CD4-positive, alpha-beta T cell treated with Interleukin-21 for 1 hour (primary cell): ENCODE measurements at places on chromosomes 7 and 10.
A peak's percentile ranks its signal among the peaks of the same experiment; 100 is the strongest.

- no peak for DNase-seq
Measured at GRCh38 chr7:141158561-141158960, 84.7 kb downstream of the TMEM178B start.

DNA sequence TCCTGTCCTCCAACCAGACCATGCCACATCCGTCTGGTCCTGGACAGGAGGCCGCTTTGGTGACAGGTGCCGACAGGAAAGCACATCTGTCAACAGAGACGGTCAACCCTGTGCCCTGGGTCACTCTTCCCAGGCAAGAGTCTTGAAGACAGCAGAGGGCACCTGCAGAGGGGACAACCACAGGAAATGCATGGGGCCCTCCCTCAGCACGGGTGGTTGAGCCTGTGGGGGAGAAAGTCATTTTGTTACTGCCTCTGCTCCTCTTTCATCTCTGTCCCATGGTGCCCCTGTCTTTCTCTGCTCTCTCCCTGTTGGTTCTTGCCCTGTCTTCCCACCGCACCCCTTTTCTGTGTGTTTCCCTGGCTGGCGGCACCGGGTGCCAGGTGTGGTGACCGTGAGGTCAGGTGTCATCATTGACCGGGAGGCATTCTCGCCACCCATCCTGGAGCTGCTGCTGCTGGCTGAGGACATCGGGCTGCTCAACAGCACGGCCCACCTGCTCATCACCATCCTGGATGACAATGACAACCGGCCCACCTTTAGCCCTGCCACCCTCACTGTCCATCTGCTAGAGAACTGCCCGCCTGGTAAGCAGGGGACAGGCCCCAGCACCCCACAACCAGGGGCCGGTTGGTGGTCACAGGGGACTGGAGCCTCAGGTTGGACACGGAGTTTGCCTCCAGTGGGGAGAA lies 17.6 kb upstream of the VSIR start:
- no peak for DNase-seq

DNA sequence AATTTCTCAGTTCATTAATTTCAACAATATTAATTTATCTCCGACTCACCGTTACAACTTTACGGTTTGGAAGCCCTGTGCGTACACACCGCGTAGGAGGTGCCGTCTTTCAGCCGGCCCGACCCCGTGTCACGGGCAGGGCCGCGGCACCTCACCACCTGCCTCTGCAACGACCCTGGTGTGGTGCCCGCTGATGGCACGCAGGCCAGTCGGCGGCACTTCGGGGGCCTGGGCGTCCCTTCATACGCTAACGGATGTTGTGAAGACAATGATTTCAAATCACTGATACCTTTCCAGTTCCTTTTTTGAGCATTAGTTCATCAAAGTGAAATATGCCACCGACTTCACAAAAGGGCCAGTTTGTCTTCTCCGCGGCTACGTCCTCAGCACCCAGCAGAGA lies 125.3 kb downstream of the EBF3 start:
- no peak for DNase-seq

DNA sequence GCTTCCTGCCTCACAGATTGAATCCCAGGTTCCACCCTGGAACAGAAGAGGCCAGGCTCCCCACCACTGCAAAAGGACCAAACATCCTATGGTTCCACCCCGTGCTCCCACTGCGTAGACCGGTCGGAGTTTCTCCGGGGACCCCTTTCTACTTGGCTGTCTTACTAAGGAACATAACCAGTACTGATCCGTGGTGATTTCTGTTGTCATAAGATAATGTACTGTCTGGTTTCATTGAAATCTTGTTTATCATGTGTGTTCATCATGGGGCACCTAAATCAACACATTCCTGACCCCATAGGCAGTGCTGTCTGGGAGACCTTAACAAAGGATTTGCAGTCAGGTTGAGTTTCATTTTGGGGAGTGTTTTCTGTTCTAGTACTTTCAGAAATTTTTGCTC lies 104.5 kb downstream of the CHN2 start:
- no peak for DNase-seq

- no peak for DNase-seq
Measured at GRCh38 chr10:111030042-111030750, 46.6 kb upstream of the ADRA2A start.

GRCh38 chr10:110203500-110204455 lies 3.6 kb upstream of the MXI1 start:
- DNase-seq, result no peak

DNA sequence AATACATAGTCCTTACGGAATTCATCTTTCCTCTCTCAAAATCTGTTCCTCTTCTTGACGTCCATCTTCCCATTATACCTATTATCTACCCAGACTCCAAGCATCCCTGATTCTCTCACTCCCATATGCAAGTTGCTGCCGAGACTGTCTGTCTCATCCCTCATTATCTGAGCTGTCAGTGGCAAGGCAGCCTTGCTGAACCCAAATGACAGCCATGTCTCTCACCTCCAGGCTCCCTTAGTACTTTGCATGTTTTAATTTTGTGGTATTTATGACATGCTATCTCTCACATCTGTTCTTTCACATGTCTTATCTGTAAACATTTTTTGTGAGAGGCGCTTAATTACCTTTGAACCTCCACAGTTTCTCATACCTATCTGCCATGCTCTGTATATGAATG lies 54.4 kb upstream of the IFRD1 start:
- DNase-seq, result no peak

DNA sequence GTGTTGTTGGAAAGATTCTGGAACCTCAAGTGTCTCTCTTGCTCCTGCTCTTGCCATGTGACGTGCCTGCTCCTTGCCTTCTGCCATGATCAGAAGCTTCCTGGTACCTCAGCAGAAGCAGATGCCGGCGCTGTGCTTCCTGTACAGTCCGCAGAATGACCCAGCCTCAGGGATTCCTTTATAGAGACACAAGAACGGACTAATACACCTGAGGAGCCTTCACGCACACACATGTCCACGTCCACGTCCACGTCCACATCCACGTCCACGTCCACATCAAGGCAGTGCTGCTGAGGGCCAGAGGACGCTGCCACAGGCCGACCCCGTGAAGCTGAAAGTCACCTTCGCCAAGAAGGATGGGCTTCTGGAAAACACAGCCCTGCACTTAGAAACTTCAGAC lies 190.1 kb downstream of the MAD1L1 start:
- DNase-seq, result no peak

- no peak for DNase-seq
Measured at GRCh38 chr7:153943457-153943856, 108.7 kb upstream of the DPP6 start.

DNA sequence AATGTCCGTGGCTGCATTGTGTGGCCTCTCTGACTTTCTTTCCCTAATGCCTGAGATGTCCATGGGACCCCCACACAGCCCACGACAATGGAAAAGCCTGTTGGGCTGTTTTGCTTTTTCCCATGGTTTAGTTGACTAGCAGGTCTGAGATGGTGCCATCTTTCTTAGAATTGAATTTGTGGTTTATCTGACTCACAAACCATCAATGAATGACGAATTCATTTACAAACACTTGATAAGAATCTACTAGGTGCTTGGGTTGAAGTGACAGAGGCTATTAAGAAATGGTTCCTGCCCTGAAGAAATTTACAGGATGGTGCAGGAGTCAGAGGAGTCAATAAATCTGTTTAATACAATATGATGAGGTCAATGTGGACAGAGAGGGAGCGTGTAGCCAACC lies 75.4 kb downstream of the OTUD1 start:
- no peak for DNase-seq

- DNase-seq, result no peak
Measured at GRCh38 chr7:155889636-155890511, 77.6 kb upstream of the SHH start.

DNA sequence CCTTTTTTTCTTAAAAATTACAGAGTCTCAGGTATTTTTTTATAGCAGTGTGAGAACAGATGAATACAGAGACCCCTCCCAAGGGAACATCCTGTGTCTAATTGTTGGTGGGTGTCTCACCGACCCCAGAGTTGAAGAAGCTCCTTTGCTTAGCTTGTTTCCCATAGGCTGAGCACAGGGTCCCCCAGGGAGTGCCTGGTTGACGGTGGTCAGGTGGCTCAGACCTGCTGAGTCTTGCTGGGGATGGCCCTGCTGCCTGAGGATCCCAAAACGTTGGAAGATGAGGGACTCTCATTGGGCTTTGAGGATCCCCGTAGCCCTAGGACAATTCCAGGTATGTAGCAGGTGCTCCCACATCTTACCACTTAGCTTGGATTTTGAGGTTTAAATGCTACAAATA lies 19.5 kb downstream of the SCART1 start:
- no peak for DNase-seq

- no peak for DNase-seq
Measured at GRCh38 chr7:31938650-31939049, 131.6 kb downstream of the PDE1C start.

GRCh38 chr7:143391462-143392404 lies 10.6 kb downstream of the ZYX start:
- DNase-seq, result no peak

DNA sequence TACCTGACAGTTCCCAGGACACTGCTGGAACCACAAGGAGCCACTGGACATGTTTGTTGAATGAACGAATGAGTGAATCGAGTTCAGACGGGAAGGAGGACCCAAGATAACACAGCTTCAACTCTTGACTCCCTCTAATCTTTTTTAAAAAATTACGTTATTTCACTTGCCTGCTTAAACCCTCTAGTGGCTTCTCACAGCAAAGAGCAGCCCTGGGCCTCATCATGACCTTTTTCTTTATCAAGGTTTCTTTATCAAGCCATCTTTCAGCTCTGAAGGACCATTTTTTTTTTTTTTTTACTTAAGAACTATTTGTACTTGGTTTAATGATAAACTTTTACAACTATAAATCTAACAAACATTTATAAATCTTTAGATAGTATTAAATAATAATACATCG lies 110.6 kb downstream of the TAX1BP1 start:
- no peak for DNase-seq

- no peak for DNase-seq
Measured at GRCh38 chr10:9195385-9195784, 1140.9 kb downstream of the GATA3 start.

GRCh38 chr7:124179641-124180040 lies 146.8 kb upstream of the TMEM229A start:
- DNase-seq, result no peak

- DNase-seq, result peak; percentile 8
Measured at GRCh38 chr10:119705434-119705831, 20.4 kb upstream of the INPP5F start.

DNA sequence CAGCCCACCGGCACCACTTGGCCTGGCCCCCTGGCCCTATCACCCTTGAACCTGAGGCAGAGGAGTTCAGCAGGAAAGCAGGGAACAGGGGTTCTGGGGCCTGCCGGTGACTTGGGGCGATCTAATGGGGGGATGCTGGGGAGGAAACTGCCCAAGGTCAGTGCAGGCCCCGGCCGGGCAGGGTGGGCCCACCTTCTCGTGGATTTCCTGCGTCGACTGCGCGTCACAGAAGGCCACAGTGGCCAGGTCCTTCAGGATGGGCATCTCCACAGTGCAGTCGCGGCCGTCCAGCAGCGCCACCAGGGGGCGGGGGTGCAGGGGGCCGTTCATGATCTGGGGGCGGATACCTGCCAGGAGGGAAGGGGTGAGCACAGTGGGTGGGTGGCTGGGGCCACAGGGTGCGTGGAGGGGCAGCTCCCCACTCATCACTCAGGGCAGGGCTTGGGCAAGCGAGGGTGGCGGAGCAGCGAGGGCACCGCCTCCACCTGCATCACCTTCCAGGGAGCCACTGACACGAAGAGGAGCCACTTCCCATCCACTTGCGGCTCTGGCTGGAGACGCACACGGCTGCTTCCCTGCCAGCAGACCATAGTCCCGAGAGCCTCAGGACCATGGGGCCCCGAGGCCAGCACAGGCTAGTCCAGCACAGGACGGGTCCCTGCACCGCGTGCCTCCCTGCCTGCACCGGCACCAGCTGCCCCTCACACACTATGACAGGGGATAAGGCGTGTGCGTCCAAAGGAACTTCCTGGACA lies 61.4 kb downstream of the ZRANB1 start:
- DNase-seq, result no peak

GRCh38 chr10:50347394-50347802 lies 96.1 kb upstream of the ASAH2 start:
- no peak for DNase-seq

DNA sequence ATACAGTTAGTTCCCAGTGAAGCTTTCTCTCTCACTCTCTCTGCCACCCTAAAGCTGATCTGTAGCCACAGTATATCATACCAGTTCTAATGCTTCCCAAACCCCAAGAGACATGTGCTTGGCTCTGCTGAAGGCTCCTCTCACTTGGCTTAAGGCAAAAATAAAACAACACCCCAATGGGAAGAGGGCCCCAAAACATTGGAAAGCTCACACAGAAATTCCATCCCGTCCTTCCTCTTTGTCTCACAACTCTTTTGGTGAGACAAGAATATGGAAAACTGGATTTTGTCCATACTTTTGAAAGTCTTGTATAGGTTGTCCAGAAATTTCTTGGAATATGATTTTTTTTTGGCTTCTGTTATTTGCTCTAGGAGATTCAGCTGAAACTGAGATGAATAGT lies 56.1 kb upstream of the WNT16 start:
- DNase-seq, result no peak

DNA sequence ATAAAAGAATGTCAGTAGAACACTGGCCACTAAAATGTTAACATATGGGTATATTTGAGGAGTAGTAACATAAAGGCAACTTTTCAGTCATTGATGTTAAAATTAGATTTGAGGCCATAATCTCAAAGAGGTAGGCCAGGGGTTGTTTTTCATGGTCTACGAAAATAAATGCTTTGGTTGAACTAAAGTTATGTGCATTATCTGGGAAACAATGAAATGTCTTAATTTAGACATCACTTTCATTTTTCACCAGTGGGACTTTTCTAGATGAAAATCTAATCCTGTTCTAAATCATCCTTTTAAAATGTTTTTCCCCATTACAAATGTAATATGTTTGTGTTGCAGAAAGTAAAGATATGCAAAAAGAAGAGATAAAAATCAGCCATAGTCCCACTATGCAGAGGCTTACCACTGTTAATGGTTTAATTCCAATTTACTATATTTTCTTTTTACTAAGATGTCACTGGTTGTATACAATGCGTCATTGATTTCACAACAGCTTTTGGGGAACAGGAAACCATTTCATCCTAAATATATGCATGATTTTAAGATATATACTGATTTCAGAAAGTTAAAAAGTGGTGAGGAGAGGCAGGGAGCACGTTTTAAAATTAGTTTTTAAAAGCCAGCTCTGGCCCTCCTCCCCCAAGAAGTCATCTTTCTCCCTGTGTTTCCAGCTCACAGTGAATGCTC lies 64.3 kb downstream of the ARID5B start:
- DNase-seq, result no peak

- no peak for DNase-seq
Measured at GRCh38 chr7:21364801-21365271, 63.0 kb upstream of the SP4 start.

GRCh38 chr7:70218006-70218405 lies 619.7 kb downstream of the AUTS2 start:
- no peak for DNase-seq

- DNase-seq, result no peak
Measured at GRCh38 chr7:5662828-5663227, 118.6 kb downstream of the RNF216 start.
